ENCODE measurements at places on chromosomes 4 and X. TPM values are rescaled to one million over a fixed set of nuclear protein-coding genes. Genes with fewer than 3 reads are reported as not detected.

FRAS1 gene
- total RNA-seq, result not detected

SPANXA1 gene
- total RNA-seq, result not detected

CCNA2 gene
- total RNA-seq, result 59.5 TPM

DCAF8L2 gene
- total RNA-seq, result not detected

LIAS gene
- total RNA-seq, result 24.3 TPM

FAM241A gene
- 3.0 TPM for total RNA-seq

PCDH11X gene
- total RNA-seq, result not detected

NDP gene
- total RNA-seq, result 0.53 TPM

All from activated T-helper 17 cell treated with anti-CD3 and anti-CD28 coated beads, Interleukin-2, amount 50 U/mL, for 72 hours (primary cell).